ENCODE measurements at places on chromosomes 4 and X. TPM values are rescaled to one million over a fixed set of nuclear protein-coding genes. Genes with fewer than 3 reads are reported as not detected.

The PCDH11X gene
- total RNA-seq, result not detected

The POLN gene
- 1.2 TPM for total RNA-seq

The FGF5 gene
- total RNA-seq, result 0.20 TPM

The ENOPH1 gene
- 48.7 TPM for total RNA-seq

The NAAA gene
- 59.8 TPM for total RNA-seq

The SPANXB1 gene
- not detected for total RNA-seq

The TGIF2LX gene
- total RNA-seq, result not detected

The PAGE5 gene
- total RNA-seq, result not detected

The KLHL4 gene
- 19.2 TPM for total RNA-seq

The GPC4 gene
- total RNA-seq, result 0.13 TPM

The NUDT10 gene
- total RNA-seq, result 0.20 TPM

The SOX3 gene
- not detected for total RNA-seq

The TMEM154 gene
- 13.3 TPM for total RNA-seq

The MRFAP1L1 gene
- 35.1 TPM for total RNA-seq

The ZCCHC4 gene
- total RNA-seq, result 7.7 TPM

The SEC24B gene
- 23.0 TPM for total RNA-seq

The BEX5 gene
- total RNA-seq, result 3.5 TPM

All from mammary microvascular endothelial cell (primary cell).